RWPE1 (cell line): ENCODE measurements at places on chromosomes 7 and 10.

GRCh38 chr10:119207713-119208552 is 562 bp downstream of the GRK5 start:
- peak; percentile 38 for DNase-seq

DNA sequence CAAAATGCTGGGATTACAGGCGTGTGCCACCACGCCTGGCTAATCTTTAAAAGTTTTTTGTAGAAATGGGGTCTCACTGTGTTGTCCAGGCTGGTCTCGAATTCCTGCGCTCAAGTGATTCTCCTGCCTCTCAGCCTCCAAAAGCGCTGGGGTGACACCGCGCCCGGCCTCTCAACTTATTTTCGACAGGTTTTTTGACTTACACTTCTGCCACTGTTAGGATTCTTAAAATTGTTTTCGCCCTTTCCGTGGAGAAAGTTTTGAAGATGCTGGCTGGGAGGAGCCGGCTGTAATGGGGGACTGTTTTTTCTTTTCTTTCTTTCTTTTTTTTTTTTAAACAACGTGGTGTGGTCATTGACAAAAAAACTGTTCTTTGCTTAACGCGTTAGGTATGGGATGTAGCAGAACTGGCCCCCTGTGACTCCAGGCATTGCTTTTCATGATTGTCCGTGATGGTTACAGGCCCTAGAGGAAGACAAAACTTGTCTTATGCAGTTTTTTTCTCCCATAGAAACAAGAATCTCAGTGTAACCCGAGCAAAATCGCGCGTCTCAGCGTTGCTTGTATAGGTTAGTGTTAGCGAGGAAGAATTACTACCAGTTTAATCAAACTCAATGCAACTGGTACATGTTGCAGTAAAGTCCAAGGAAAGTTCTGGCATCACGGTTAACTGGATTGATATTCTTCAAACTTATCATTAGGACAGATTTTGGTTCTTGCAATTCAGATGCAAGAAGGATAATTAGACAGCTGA is 72.2 kb downstream of the DAGLB start:
- DNase-seq, result no peak

DNA sequence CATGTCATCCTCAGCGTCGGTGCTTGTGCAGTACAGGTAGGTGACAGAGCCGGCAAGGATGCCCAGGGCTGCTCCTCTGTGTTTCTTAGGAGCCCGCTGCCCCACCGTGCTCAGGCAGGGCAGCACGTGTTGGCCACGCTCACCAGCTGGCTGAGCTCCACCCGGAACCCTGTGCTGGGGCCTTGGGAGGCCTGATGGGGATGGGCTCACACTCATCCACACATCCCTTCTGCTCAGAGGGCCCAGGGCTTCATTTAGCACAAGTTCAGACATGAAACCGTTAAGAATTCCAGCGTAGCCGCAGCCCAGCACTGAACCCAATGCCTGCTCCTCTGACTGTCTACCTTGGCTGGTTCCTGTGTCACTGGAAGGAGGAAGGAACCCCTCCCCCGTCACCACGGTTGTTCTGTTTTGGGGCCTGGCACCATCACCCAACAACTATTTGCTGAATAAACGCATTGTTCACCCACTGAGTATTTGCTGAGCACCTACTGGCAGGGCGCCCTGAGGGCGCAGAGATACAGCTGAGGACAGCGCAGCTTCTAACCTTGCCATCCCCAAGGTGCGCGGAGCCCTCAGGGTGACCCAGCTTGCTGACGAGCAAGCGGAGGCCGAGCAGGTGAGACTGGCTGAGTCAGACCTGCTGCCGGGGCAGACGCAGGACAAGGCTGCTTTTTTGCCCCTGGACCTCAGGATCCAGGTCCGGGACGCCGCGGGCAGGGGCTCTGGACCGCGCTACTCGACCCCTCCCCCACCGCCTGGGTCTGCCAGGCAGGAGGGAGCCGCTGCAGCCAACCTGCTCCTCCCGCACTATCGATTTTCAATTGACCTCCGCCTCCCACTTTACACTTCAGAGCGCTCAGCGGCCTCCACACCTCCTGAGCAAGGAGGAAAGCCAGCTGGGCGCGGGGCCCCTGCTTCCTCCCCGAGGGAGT is 50.6 kb upstream of the RET start:
- DNase-seq, result peak; percentile 88

- no peak for DNase-seq
Measured at GRCh38 chr7:158125721-158126120, 461.9 kb downstream of the PTPRN2 start.

GRCh38 chr7:873367-874002 is 2.9 kb upstream of the GET4 start:
- peak; percentile 84 for DNase-seq

- no peak for DNase-seq
Measured at GRCh38 chr10:1169981-1170866, 114.0 kb downstream of the WDR37 start.

GRCh38 chr7:149285603-149286002 is 23.6 kb downstream of the ZNF783 start:
- DNase-seq, result no peak

GRCh38 chr10:34520084-34520483 is 295.0 kb downstream of the PARD3 start:
- peak; percentile 73 for DNase-seq

DNA sequence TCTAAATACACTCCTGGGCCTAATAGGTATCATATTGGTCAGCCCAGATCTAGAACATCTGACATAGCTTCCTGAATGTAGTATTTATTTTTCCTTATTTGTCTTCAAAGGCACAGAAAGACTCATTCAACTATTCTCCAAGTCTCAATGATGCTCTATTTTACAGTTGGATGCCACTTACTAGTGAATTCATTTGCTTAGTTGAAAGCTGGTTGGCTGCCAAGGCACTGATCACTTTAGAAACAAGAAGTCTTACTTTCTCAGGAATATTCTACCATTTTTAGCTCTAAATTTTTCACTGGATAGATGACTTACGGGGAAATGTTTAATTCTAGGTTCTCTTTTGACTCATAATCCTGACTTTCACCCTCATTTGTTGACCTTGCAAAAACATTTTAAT is 863.4 kb downstream of the SORCS1 start:
- DNase-seq, result no peak

GRCh38 chr7:21754963-21755362 is 190.7 kb downstream of the CDCA7L start:
- DNase-seq, result no peak

DNA sequence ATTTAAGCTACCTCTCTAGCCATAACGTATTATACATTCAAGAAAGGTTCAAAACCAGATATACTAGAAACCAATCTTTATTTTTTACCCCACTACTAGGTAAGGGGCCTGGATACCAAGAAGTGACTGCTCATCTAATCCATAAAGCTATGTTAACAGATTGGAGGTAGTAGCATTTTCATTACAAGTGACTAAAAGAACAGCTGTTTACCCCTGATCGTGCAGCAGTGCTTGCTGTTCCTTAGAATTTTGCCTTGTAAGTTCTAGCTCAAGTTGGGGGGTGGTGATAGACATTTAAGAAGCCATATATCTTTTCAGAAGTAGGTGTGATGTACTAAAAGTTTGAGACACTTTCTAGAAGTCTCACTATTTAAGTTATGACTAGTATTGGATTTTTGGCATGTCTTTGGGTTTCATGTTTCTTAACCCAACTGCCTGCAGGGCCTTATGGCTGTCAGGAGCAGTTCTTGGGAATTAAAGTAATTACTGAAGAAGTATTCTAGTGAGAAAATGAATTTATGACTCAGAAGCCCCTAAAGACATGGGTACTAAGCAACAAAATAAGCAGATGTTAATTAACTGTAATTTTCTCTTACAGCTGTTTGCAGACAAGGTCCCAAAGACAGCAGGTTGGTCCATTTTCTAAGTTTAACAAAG is 2.3 kb downstream of the PPIA start:
- DNase-seq, result no peak

DNA sequence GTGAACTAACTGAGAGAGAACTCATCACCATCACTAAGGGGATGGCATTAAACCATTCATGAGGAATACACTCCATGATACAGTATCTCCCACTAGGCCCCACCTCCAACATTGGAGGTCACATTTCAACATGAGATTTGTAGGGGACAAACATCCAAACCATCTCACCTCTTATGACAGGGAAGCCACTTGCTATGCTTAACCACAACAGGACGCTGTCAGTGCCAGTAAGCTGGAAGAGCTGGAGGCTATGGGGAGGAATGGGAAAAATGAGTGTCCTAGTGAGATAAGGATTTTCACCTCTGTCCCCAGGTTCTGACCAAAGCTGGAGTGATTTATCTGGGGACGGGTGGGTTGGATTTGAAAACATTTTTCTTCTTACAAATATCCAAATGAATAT is 17.6 kb downstream of the PLCE1 start:
- no peak for DNase-seq

DNA sequence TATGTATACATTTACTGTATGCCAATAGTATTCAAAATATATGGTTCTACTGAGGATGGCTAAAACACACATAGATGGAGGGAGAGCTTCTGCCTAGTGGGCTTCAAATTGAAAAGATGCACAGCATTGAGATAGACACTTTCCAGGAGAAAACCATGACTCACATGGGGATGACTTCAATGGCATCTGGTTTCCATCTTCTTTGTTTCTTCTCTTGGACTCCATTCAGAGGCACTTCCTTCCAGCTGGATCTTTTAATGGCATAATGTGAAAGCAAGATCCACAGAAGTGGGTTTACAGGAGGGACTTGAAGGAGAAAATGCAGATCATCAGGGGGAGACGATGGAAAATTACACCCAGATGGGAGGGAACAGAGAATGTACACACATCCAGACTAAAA is 84.9 kb downstream of the ZNF365 start:
- DNase-seq, result no peak

- peak; percentile 8 for DNase-seq
Measured at GRCh38 chr7:33423646-33424020, 294.3 kb downstream of the BBS9 start.

DNA sequence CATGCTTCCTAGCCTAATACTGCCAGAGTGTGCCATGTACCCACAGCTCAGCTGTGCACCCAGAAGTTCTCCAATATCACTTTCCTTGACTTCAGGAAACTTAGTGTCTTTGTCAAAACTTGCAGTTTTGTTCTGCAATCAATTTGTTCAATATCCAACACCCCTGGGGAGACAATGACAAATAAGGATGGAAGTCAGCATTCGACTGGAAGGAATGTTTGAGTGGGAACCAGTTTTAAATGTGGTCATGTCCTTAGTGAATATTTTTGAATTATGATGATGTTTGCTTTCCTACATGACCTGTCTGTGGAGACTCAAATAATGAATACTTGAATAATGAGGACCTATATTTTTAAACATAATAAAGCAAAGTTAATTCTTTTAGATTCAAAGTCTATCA is 112.0 kb downstream of the ANK3 start:
- no peak for DNase-seq

GRCh38 chr10:11170993-11171851 is 153.6 kb downstream of the CELF2 start:
- no peak for DNase-seq

- no peak for DNase-seq
Measured at GRCh38 chr7:112573302-112574039, 92.7 kb downstream of the LSMEM1 start.

DNA sequence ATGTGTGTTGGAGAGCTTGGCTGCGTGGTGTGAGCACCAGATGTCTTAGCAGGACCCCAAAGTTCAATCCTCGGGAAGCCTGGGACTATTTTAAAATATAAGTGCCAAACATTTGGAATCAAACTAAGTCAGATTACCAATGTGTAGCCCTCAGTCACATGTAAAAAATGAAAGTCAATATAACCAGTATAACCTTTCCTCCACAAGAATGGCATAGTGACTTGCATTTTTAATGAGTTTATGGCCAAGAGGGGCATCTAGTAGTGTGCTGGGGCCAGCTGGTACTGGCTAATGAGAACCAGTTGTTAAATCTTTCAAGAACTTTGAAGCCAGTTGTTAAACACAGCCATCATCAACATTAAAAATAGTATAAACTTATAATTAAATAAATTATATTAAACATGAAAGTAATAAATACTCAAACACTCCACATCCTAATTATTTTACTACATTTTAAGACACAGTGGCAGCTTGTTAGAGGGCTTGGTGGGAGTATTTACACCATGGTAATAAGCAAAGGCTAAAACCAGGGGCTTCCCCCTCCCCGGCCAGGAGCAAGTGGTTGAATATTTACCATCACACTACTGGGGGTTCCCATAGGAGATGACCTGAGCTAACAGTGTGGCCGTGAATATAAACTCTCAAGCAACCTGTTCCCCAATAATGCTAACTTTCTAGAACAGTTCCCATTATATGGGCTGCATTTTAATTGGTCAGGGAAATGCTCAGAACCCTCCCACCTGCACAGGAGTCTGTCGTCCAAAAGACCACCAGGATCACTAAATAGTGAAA is 7.9 kb upstream of the FAM170B start:
- no peak for DNase-seq

- DNase-seq, result no peak
Measured at GRCh38 chr10:117617086-117617485, 74.5 kb downstream of the EMX2 start.

- DNase-seq, result no peak
Measured at GRCh38 chr7:137727413-137727812, 119.4 kb downstream of the DGKI start.

GRCh38 chr7:135414850-135415439 is 95.0 kb downstream of the CNOT4 start:
- peak; percentile 3 for DNase-seq

GRCh38 chr10:79066411-79067240 is 2.1 kb upstream of the ZMIZ1 start:
- DNase-seq, result no peak

- DNase-seq, result no peak
Measured at GRCh38 chr10:95756041-95756761, at the start of gene ENTPD1. TSS of gene ENTPD1 (plus strand) at chr10:95756163. CDS start at chr10:95756240, 77 bp downstream.

- DNase-seq, result peak; percentile 29
Measured at GRCh38 chr10:102152545-102152890, 329 bp downstream of the NOLC1 start.

DNA sequence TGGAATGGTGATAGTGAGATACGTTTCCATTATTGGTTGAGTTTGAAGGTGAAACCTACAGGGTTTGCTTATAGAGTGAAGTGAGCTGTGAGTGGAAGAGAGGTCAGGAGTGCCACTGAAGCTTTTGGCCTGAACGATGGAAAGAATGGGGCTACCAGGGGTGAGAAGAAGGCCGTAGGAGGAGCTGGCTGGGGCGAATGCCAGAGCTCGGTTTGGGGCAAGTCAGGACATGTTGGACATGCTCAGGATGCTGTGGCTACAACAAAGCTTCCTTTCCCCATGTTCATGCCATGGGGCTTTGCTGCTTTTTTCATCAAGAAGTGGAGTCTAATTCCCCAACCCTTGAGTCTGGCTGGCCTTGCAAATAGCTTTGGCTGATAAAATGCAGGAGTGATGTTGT is 253.7 kb downstream of the GLRX3 start:
- no peak for DNase-seq

DNA sequence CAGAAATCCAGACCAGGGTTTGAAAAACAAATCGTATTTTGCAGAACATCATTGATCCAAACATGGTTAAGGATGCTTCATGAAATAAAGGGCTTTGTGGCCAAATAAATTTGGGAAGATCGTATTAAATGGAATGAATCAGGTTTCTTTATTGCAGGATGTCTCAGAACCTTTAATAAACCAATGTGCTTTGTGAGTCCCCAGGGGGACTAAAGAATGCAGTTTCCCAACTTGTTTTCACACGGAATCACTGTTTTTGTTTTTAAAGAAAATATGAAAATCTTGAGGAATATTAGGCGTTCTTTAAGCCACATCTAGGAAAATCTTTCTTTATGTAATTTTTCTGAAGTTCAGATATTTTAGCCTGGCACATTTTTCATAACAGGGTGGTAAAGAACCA is 16.8 kb upstream of the CCDC172 start:
- no peak for DNase-seq

GRCh38 chr10:71551970-71552369 is 155.2 kb downstream of the CDH23 start:
- no peak for DNase-seq
